ENCODE measurements at places on chromosomes 2 and 18.
A peak's percentile ranks its signal among the peaks of the same experiment; 100 is the strongest.

DNA sequence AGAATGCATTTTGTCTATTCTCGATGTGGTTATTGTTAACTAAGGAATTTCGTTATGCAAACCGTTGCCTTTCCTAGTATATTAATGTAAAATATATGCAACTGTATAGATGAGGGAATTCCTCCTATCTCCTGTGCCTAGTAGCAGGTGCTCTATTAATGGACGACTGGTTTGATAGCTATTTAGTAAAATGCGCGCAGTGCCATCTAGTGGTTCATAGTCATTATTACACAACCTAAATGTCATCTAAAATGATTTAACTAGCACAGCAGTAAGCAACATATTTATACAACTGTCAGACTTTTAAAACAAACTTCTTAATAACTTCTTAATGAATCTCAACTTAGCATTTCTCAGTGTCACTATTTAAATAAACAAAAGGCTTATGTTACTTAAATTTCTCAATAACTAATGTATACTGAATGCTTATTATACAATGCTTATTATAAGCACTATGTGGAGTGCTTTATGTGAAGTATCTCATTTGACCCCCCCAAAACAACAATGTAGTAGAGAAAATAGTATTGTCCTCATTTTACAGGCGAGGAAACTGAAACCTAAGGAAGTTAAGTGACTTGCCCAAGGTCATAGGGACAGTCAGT lies 77.9 kb downstream of the DTNA start:
- peak; percentile 17 for DNase-seq

DNA sequence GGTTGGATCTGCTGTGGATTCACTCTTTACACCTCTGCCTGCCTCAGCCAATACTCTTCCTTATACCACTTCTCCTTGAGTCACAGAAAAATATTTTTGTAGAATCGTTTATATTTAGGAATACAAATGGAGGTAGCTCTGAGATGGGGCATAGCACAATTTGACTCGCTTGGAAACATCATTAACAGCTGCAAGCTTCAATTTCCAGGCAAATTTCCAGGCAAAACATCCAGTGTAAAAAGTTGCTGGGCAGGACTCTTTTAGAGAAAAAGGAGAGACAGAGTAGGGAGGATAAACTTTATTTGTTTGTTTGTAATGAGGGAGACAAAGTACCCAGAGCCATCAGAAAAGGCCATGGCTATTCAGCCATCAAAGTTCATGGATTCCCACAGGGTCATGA lies 74.4 kb upstream of the SOX11 start:
- DNase-seq = no peak

- DNase-seq = no peak
These were observed 801.4 kb downstream of the BCL11A start for GRCh38 chr2:59752071-59752470.

DNA sequence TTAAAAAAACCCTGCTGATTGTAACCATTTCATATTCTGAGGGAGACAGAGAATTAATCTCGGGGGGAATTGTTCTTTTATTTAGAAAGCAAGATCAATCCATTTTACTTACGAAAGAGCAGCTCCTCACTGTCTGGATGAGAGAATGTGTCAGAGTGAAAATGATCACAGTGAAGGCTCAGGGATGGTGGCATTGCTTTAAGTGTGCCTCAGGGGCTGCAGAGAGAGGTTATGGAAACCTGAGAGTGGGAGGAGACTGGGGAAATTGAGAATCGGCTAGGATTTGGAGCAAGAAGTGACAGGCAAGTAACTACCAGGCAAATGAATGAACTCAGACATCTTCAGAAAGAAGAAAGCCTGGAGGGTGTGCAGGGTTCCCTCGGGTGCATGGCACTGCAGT lies 34.2 kb downstream of the MRPL35 start:
- no peak for DNase-seq

- DNase-seq = no peak
These were observed 38.4 kb upstream of the CHAC2 start for GRCh38 chr2:53729143-53729762.

- no peak for DNase-seq
These were observed 551.5 kb downstream of the RIT2 start for GRCh38 chr18:42563995-42564394.

DNA sequence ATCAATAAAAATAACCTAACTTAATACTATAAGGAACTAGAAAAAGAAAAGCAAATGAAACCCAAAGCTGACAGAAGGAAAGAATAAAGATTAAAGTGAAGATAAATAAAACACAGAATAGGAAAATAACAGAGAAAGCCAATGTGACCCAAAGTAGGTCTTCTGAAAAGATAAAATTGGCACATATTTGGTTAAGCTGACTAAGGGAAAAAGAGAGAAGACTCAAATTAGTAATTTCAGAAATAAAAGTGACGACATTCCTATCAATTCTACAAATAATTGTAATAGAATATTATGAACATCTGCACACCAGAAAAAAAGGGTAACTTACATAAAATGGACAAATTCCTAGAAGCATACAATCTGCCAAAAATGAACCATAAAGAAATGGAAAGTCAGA lies 30.2 kb downstream of the ROCK1 start:
- DNase-seq = no peak

DNA sequence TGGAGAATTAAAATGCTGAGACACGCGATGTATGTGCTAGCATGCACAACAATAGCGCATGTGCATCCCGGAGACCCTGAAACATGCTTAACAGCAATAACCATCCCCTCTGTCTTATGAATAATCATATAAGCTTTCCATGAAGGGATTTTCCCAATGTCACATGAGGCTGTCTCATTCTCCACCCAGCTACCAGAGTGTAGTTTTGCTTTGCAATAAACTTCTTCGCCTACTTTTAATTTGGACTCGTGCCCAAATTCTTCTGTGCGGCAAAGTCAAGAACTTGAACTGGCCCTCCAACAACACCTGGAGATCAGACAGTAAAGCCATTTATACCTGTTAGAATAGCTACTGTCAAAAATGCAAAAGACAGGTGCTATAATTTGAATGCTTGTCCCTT lies 15.5 kb downstream of the LYG1 start:
- DNase-seq = no peak

- DNase-seq = no peak
These were observed 160.1 kb upstream of the BOD1L2 start for GRCh38 chr18:56986829-56987228.

- no peak for DNase-seq
These were observed 1.3 kb downstream of the PROC start for GRCh38 chr2:127419448-127420038.

- DNase-seq = no peak
These were observed 31.5 kb downstream of the SESTD1 start for GRCh38 chr2:179233083-179233490.

GRCh38 chr2:8364668-8365067 lies 317.2 kb upstream of the ID2 start:
- DNase-seq = no peak

DNA sequence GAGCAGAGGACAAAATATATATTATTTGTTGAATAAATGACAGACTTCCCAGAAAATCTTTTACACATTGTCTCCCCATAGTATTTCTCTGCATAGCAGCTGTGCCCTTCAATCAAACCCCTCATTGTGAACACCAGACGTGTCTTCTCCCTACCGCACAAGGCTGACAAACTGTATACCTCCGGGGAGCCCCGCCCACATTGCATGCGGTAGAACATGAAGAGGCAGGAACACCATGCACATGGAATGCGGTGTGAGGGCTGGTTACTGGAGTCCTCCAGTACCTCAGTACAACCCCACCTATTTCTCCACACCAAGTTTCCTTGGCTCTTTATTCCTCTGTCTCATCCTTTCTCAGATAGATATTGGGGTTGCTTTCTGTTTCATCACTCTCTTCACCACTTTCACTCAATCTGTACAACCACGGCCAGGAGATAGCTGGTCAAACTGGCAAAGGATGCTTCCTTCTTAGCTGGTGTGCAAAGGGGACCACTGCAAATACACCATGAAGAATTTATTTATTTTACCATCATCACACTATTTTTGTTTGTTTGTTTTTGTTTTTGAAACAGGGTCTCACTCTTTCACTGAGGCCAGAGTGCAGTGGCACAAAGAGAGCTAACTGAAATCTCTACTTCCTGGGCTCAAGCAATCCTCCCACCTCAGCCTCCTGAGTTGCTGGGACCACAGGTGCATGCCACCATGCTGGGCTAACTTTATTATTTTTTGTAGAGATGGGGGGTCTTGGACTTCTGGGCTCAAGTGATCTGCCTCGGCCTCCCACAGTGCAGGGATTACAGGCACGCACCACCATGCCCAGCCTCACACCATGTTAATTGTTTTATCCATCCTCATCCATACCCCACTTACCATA lies 2.3 kb upstream of the NBAS start:
- no peak for DNase-seq

- DNase-seq = no peak
These were observed 1110.6 kb downstream of the TSN start for GRCh38 chr2:122866095-122866494.

GRCh38 chr2:233706720-233707119 lies 6.0 kb upstream of the UGT1A5 start:
- DNase-seq = no peak

GRCh38 chr2:222434204-222434603 lies 9.9 kb downstream of the SGPP2 start:
- no peak for DNase-seq

GRCh38 chr2:78029392-78029995 lies 507.3 kb upstream of the LRRTM4 start:
- no peak for DNase-seq

- no peak for DNase-seq
These were observed 414.5 kb downstream of the STK39 start for GRCh38 chr2:167832868-167833287.

DNA sequence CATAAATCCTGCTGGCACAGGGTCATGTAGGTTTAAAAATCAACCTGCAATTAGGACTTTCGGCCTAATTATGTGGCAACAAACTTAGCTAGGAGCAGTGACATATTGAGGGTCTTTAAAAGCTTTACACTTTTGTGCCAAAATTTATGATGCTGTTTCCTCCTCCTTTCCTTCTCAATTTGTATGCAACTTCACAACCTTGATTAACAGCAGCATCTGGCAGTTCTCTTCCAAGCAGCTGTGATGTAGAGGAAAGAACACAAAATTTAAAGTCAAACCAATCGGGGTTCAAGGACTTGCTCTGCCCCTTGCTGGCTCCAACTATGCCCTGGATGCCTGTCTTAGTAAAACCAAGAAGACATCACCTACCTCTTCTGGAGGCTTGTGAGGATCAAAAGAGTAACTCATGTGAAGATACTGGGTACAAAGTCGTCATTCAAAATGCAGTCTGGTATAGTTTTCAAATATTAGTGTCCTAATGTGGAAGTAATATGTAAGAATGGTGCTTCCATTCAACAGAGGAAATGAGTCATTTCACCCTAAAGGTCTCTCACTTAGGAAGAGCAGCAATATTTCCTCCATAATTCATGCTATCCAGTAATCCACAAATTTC lies 94.7 kb downstream of the ANKRD44 start:
- DNase-seq = no peak

- no peak for DNase-seq
These were observed 1.3 kb upstream of the PPM1B start for GRCh38 chr2:44167311-44167907.

DNA sequence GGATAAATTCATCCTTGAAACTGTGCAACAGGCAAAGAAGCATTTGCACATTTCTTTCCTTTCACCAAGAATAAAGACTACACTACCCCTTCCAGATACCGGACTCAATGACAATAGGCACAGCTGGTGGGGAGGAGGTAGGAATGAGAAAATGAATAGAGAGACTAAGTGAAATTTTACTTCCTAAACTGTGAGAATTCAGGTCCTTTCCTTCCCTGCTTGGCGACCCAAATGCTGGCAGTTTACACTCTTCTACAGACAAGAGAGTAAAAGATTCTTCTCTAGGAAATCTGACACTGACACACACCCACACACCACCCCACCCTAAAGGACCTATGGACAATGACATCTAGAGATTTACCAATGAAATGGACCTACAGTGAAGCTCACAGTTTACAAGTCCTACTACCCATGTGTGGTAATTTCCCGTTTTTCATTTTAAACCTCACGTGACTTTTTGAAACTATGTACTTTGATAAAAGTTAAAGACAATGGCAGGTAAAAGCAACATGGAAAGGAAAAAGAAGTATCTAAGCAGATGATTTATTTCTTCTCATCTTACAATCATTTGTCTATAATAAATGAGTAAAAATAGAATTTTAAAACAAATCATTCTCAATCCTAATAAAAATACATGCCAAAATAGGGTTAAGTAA lies 27.9 kb downstream of the REV1 start:
- no peak for DNase-seq

- DNase-seq = no peak
These were observed 1242.4 kb upstream of the ACVR2A start for GRCh38 chr2:146602383-146602782.

DNA sequence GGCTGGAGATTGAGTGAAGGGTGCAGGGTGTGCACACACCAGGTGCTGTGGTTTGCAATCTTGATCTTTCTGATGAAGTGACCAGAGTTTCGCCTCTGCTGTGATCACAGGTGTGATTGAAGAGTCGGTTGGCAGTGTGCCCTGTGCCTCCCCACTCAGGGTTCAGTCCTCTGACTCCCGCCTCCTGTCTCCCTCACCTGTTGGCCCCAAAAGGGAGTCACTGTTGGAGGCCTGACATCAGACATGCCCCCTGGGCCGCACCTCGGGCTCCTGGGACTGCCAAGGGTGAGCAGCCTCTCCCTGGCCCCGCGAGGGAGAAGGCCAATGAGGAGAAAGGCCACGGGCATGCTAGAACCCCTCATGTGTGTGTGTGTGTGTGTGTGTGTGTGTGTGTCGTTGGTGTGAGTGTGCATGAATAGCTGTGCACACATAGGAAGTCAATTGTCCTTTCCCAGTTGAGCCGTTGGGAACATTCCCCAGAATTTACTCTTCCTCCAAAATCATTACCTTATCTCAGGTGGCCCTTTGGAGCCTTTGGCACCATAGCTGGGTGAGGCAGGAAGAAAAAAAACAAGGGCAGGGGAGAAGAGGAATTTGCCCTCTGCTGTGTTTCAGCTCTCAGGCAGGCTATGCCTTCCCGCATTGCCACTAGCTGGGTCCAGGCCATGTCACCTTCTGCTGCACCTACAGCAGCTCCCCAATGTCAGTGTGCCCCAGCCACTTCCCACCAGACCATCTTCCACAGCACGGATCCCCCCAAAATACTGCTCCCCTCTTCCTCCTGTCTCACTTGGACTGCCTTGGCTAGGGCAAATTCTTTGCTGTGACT lies 78.1 kb upstream of the LAPTM4A start:
- no peak for DNase-seq

- DNase-seq = no peak
These were observed 320.3 kb downstream of the RNF144A start for GRCh38 chr2:7237466-7237865.

Data from SIG-M5 (cell line).